Esophagus muscularis mucosa (tissue), 4 donors: ENCODE measurements at places on chromosomes 3 and 15. TPM values are rescaled to one million over a fixed set of nuclear protein-coding genes. Genes with fewer than 3 reads are reported as not detected.
A peak's percentile ranks its signal among the peaks of the same experiment; 100 is the strongest.

- H3K36me3 ChIP-seq, result no peaks in the 10 kb centered on the region
- H3K27ac ChIP-seq, result peak overlapping the region; percentile 30
- H3K27me3 ChIP-seq, result no peaks in the 10 kb centered on the region
These were observed 33.6 kb downstream of the GPR171 start for GRCh38 chr3:151169262-151169947.

DNA sequence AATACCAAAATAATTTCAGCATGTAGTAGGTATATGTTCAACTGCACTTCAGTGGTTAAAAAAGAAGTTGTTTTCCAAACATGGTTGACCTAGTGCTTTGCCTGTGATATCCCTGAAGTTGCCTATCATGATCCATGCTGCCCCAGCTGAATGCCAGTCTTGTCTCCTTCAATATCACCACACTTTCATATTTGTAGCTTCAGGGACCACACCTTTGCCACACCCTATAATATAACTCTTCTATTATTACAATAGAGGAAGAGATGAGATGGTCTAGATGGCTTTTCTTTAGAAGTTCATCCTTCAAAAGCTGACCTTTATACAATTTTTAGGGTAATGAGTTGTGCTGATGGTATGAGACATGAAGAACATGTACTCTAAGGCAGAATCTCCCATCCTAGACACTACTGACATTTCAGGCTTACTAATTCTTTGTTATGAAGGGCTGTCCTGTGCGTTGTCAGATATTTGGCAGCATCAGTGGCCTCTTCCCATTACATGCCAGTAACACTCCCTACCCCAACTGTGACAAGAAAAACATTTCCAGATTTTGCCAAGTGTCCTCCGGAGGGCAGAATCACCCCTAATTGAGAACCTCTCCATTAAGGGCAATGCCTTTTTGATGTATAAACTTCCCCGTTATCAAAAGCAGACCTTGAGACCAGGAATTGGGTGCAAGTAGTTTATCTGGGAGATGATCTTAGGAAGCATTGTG is 76.2 kb upstream of the PLCL2 start:
- H3K36me3 ChIP-seq, result no peaks in the 10 kb centered on the region
- no peak overlapping the region for H3K27ac ChIP-seq
- DNase-seq, result peak; percentile 68
- H3K4me1 ChIP-seq, result no peaks in the 10 kb centered on the region

- no peak overlapping the region for H3K27ac ChIP-seq
- no peaks in the 10 kb centered on the region for H3K4me1 ChIP-seq
- H3K27me3 ChIP-seq, result no peaks in the 10 kb centered on the region
- H3K4me3 ChIP-seq, result no peak overlapping the region
These were observed 78.5 kb downstream of the OCA2 start for GRCh38 chr15:28020644-28021043.

- no peaks in the 10 kb centered on the region for H3K36me3 ChIP-seq
- DNase-seq, result no peak
- no peaks in the 10 kb centered on the region for H3K27me3 ChIP-seq
- H3K4me1 ChIP-seq, result no peaks in the 10 kb centered on the region
- no peak overlapping the region for H3K27ac ChIP-seq
These were observed 1102.2 kb downstream of the TUSC7 start for GRCh38 chr3:117811786-117812185.

GRCh38 chr15:52483707-52484106 is 45.0 kb downstream of the MYO5A start:
- no peak overlapping the region for H3K4me3 ChIP-seq
- H3K4me1 ChIP-seq, result peaks cover 17% of the 10 kb centered on the region
- H3K36me3 ChIP-seq, result no peaks in the 10 kb centered on the region
- H3K27ac ChIP-seq, result peak overlapping the region; percentile 34
- DNase-seq, result no peak
- no peaks in the 10 kb centered on the region for H3K27me3 ChIP-seq

DNA sequence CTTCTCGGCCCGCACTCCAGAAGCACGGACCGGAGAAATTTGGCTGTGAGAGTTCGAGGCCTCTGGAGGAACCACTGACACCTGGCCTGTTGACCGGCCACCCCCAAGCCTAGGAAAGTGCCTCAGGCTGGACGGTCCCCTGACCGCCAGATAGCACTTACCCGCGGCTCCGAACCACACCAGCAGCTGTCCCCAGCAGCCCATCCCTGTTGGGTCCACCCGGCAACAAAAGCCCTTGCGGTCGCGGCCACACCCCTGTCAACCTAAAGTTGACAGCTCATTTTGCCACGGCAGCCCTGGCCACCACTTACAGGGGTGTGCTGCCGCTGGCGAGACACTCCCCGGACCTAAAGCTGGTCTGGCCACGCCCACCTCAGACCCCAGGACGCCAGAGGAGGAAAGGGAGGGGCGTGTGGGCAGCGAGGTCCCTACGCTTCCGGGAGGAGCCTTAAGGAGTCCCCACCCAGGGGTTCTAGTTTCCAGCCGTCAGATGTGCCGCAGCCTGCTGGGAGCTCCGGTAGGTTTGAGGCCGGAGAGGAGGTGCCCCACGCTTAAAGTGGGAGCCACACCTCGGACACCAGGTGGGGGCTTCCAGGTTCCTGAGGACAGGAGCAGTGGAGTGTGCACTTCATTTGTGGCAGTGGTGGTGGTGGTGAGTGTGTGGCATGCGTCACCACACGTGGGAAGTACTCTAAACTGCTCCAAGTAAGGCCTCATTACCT is at the start of gene LTK:
LTK (minus strand) TSS at position 322 of the 722 bp plus-strand sequence; CDS start at position 204, 118 bp downstream.
- H3K4me1 ChIP-seq, result peaks cover 28% of the 10 kb centered on the region
- H3K36me3 ChIP-seq, result peaks cover 21% of the 10 kb centered on the region
- no peak within 1 kb of the TSS for H3K27ac ChIP-seq
- DNase-seq, result no peak

DNA sequence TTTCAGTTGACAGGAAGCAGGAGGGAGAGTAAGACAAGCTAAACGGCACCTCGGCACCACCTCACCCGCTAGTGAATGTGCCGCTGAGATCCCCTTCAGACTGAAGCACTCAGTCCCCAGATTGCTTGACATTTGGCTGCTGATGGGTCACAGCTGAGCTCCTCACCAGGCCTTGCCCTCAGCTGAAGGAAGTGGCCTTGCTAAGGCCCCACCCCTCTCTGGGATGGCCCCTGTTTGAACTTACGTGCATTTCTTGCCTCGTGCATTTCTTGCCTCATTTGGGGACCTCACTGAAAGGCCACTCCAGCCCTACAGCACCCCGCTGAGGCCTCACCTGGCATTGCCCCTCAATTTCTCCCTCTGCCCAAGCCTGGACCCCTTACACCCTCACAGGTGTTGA is 39.8 kb downstream of the EOGT start:
- H3K4me1 ChIP-seq, result no peaks in the 10 kb centered on the region
- no peak overlapping the region for H3K27ac ChIP-seq
- peaks cover 35% of the 10 kb centered on the region for H3K36me3 ChIP-seq
- no peaks in the 10 kb centered on the region for H3K27me3 ChIP-seq
- peak; percentile 47 for DNase-seq
- no peak overlapping the region for H3K4me3 ChIP-seq

DNA sequence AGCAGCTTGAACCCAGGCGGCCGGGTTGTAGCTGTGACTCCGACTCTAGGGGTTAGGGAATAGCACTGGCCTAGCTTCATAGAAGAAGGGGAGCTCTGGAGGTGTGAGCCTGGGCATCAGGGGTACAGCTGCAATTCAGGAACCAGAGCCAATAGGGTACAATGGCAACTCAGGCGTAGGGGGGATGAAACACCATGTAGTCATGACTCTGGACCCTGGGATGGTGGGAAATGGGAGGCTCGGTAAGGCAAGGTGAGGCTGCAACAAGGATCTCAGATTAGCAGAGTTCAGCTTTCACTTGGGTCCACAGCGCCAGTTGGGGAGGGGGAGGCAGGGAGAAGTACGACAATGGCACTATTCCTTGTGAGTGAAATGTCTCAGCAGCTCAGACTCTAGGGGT is 210.2 kb upstream of the LYSMD4 start:
- no peak overlapping the region for H3K27ac ChIP-seq
- DNase-seq, result peak; percentile 74
- H3K4me1 ChIP-seq, result no peaks in the 10 kb centered on the region

DNA sequence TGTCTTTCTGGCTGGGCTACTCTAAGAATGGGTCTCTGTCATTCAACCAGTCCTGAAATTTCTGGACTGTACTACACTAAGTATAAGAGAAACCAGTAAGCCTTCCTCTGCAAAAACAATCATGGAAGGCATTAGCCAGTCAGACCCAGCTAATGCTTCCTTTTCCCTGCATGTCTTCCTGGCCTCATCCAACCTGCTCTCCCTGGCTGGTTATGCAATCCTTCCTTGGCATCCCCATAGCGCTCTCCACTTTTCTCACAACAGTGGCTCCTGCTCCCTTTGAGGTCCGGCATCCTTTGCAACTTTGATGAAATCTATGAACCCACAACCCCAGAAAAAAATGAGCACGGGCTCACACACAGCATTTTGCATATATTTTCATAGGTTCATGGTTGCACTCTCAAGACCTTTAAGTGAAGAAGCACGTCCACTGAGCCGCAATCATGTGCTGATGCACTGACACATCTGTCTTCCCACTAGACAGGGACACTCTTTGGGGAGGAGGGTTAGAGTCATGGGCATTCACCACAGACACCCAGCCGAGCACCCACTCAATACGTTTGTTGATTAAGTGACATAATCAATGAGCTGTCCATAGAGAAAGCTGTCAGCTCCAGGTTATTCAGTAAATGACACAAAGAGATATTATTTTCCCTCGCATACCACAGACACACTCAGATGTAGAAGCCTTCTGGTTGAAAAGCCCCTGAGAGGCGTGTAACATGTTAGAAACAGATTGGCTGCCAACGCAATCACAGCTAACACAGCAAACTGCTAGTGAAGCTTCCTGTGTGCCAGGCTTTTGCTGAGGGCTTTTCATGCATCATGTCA is 66.7 kb downstream of the PLD1 start:
- DNase-seq, result no peak
- H3K4me1 ChIP-seq, result peaks cover 14% of the 10 kb centered on the region
- no peaks in the 10 kb centered on the region for H3K27me3 ChIP-seq
- no peak overlapping the region for H3K27ac ChIP-seq

GRCh38 chr15:93037820-93038705 is 50.9 kb downstream of the RGMA start:
- H3K4me1 ChIP-seq, result peaks cover 27% of the 10 kb centered on the region
- H3K36me3 ChIP-seq, result peaks cover 15% of the 10 kb centered on the region
- no peaks in the 10 kb centered on the region for H3K27me3 ChIP-seq
- peak overlapping the region; percentile 26 for H3K27ac ChIP-seq
- DNase-seq, result no peak

TGM5 gene
- under 0.01 TPM for total RNA-seq

EIF4E3 gene
- total RNA-seq, result 39.7 TPM

GOLGA6B gene
- not detected for total RNA-seq

DAZL gene
- total RNA-seq, result not detected
